CD4-positive, CD25-positive, alpha-beta regulatory T cell (primary cell): ENCODE measurements at places on chromosomes 3 and 15.

GRCh38 chr3:13544293-13544831, 4.6 kb upstream of the FBLN2 start:
- no peak overlapping the region for H3K4me3 ChIP-seq
- peaks cover 2% of the 10 kb centered on the region for H3K27me3 ChIP-seq
- peak; percentile 39 for DNase-seq
- H3K4me1 ChIP-seq = peaks cover 3% of the 10 kb centered on the region

- H3K4me1 ChIP-seq = no peaks in the 10 kb centered on the region
- H3K27me3 ChIP-seq = peaks cover 4% of the 10 kb centered on the region
- DNase-seq = no peak
- H3K4me3 ChIP-seq = no peak overlapping the region
- no peak overlapping the region for H3K27ac ChIP-seq
Observed at GRCh38 chr3:142738396-142738795, 14.6 kb downstream of the TRPC1 start.

DNA sequence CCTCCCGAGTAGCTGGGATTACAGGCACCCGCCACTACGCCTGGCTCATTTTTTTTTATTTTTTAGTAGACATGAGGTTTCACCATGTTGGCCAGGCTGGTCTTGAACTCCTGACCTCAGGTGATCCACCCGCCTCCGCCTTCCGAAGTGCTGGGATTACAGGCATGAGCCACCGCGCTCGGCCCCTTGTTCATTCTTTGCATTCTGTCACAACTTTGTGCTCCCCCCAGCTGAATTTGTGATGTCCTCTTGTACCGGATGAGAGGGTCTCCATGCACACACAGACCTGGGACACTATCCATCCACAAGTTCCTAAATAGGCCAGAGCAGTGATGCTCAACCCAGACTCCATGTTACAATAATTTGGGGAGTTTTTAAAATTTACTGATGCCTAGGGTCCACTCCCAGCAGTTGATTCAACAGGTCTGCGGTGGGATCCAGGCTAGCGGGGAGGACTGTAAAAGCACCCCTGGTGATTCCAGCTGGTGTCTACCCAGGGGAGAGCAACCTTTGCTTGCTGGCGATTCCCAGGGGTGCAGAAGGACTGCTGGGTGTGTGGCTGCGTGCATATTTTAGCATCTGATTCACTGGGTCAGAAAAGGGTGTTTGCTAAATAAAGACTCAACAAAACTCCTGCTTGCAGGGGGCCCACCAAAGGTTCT, 1.0 kb downstream of the RASSF1 start:
- no peak for DNase-seq
- peak overlapping the region; percentile 81 for H3K27ac ChIP-seq
- no peaks in the 10 kb centered on the region for H3K27me3 ChIP-seq
- H3K4me3 ChIP-seq = peak overlapping the region; percentile 83
- peaks cover 67% of the 10 kb centered on the region for H3K4me1 ChIP-seq

DNA sequence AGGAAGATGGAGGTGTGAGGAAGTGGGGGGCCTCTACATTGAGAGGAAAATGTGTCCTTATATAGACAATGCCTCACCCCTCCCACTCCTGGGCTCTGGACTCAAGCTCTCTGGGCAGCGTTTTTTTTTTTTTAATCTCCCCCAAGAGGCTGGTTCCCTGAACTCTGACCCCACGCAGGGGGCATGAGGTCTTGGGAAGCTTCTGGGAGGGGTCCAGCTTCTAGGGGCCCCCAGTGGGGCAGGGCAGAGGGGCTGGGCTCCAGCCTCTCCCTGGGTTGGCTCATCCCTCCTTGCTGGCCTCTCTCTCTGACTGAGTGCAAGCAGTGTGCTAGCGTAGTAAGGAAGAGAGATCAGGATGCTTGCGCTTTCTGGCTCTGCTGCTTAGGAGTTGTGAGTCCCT, 101.4 kb upstream of the HACD2 start:
- H3K4me3 ChIP-seq = no peak overlapping the region
- H3K27ac ChIP-seq = no peak overlapping the region
- no peak for DNase-seq
- no peaks in the 10 kb centered on the region for H3K4me1 ChIP-seq

GRCh38 chr3:30577788-30578187, 28.6 kb upstream of the TGFBR2 start:
- no peaks in the 10 kb centered on the region for H3K27me3 ChIP-seq
- no peak overlapping the region for H3K27ac ChIP-seq
- no peak for DNase-seq
- H3K4me1 ChIP-seq = no peaks in the 10 kb centered on the region
